Activated CD4-positive, alpha-beta T cell treated with anti-CD3 and anti-CD28 coated beads, Interleukin-2, amount 50 U/mL, for 24 hours (primary cell): ENCODE measurements at places on chromosomes 13 and 19.

DNA sequence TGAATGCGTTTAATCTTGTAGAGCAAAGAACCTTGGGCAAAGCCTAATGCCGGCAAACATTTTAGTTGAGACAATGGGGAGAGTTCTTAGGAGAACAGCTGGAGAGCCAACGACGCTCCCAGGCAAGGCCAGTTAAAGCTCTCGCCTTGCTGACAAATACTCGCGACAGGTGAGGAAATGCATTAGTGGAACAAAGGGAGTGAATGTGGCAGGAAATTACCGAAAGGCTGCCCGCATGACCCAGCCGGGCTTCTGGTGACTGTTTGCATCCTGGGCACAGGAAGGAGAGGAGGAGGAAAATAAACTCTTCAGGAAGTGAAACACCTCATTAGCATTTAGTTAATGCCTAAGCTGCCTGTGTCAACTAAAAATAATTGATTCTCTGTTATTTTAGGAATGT lies 74.6 kb downstream of the SHISA2 start:
- no peak for DNase-seq

- no peak for DNase-seq
Measured at GRCh38 chr19:7393939-7394730, 45.4 kb downstream of the ARHGEF18 start.

DNA sequence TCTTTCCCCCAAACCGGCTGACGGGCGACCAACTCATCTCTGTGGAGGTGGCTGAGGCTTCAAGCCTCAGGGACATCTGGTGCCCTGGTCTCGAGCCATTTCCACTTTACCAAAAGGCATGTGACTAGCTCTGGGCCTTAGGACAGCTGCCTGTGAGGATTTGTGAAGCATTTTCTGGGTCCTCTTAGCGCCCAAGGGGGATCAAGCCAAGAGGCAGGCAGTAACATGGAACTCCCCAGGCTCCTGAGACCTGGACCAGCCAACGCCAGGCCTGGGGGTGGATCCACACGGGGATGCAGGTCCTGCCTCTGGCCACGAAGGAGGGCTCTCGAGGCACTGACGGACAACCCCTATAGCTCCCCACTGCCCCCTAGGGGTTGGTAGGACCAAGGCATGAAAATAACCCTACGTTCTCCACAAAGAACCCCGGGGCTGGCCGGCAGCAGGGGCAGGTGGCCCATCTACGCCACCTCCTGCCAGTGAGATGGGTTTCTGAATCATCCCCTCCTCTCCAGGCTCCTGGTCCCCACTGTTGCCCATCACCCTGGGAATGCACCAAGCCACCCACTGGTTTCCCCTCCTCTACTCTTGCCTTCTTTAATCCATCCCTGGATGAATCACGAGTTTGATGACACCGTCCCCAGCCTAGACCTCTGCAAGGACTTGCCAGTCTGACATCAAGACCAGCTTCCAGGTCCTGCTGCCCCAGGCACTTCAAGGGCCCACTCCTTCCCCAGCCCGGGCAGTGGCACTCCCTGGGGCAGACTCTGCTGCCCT lies 7.0 kb upstream of the MYDGF start:
- DNase-seq: no peak

DNA sequence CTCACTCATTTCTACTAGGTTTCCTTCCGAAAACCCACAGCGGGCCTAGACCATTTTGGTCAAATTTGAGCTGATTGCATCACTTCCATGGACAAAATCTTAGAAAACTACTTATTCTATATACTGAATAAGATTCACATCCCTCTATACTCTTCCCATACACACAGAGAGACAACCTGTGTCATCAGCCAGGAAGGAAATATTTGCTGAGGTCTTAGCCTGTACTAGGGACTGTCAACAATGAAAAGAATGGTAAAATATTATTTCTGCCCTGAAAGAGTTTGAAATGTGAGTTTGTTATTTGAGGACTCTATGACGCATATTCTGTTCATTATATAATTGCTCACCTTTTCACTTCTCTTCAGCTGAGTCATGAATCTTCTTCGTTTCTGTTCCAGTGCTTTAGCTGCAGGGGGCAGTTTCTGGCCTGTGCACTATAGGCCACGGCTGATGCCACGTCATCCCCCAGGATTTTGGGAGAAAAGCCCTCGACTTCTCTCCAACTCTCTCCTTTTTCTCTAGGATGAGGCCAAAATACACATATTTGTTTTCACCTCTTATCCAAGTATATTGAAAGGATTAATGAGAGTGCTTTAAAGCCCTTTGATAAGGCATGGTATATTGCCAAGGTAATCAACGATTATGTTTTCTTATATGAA lies 47.7 kb downstream of the GSX1 start:
- DNase-seq: no peak

DNA sequence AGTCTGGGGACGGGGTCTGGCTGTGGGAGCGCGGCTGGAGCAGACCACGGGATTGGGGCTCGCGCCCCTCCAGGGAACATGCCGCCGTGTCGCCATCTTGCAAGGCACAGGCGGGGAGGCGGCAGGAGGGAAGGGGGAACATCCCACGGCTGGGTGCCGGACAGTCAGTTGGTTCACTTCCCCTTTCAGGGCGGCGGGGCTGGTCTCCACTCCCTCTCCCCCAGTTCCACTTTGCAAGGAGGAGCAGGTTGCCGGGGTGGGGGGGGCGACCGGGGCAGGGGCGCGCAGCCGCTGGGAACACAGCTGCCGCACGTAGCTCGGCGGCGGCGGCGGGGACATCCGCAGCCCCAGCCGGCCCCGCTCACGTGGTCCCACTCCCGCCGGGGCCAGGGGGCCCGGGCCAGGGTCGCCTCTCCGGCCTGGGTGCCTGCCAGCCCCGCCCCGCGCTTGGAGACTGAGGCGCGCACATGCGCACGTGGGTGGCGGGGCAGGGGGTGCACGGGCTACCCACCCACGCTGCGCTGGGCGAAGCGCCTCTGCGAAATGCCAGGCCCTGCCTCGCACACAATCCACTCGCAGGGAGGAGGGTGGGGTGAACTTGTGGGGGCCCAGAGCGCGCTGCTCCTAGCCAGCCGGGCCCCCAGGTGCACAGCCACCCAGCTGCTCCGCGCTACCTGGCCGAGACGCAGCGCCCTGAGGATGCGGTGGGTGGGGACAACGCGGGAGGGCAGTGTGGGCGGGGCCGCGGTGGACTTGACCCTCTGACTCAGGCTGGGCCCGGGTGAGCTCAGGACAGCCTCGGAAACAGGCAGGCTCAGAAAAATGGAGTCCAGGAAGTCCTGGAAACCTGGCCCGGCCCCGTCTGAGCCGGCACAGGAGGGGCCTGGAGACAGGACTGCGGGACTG lies 6.4 kb downstream of the KLF16 start:
- DNase-seq: no peak
